ENCODE measurements at places on chromosomes 2 and 18.

- peak; percentile 80 for DNase-seq
These were observed 20.7 kb upstream of the DNAH6 start for GRCh38 chr2:84495539-84496146.

DNA sequence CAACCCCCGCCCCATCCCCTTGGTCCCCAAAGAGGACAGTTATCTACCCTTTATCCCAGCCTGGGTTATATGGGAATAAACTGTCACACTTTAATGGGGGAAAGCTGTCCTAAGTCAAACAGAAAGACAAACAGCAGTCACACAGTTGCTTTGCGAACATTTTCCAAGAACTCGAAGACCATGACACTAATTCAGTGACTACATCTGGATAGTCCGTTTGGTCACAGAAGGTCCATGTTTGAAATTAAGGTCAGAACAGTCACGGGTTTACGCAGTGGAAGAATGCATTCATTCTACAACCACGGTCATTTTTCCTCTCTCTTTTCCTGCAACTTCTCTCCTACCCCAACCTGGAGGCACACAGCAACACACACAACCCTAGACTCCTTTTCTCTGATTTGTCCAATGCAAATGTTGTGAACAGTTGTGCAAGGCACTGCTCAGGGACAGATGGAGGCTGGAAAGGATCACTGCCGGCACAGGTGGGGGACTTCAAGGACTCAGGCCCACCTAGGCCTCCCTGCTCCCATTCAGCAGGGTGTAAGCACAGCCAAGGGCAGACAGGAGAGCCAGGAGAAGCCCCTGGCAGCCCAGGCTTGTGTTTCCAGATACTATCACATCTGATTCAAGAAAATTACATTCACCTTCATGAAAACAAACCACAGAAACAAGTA lies 39.9 kb downstream of the ZNF516 start:
- no peak for DNase-seq

- no peak for DNase-seq
These were observed 19.5 kb upstream of the HNRNPLL start for GRCh38 chr2:38622210-38622609.

DNA sequence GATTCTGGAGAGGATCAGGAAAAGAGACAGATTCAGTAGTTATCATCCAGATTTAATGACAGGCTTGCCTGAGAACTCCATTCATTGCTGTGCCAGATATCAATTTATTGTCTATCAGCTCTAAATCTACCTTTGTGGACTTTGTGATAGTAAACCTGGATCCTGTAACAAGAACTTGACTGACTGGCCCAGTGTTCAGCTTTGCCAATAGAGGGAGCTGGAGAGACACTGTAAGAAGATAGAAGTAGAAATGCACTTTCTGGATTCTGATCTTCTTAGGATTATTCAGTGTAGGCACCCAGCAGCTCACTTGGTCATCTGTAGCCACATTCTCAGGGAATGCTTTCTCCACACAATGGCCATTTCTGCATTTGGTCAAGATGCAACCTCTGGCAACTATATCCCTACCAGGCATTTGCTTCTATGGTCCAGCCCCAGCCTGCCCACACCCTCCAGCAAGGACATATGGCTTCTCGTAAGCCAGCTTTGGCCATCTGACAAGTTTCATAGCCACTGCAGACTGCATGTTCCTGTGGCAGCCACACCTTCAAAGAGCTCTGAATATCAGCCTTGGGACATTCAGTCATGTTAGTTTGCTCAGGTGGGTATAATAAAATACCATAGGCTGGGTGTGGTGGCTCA lies 6.1 kb upstream of the SERPINB8 start:
- peak; percentile 28 for DNase-seq

GRCh38 chr2:173299764-173300163 lies 54.9 kb upstream of the CDCA7 start:
- DNase-seq, result no peak

DNA sequence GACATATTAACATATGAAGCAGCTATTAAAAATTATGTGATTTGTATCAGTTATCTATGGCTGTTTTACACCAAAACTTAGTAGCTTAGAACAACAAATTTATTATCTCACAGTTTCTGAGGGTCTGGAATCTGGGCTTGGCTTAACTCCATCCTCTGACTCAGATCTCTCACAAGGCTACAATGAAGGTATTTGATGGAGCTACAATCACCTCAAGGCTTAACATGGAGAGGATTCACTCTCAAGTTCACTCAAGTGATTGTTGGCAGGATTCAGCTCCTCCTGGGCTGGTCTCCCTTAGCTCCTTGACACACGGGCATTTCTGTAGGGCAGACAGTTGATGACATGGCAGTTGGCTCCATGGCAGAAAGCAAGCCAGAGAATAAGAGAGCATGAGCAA lies 133.0 kb upstream of the SLC14A2 start:
- no peak for DNase-seq

- DNase-seq, result no peak
These were observed 89.2 kb downstream of the LONRF2 start for GRCh38 chr2:100233061-100233460.

DNA sequence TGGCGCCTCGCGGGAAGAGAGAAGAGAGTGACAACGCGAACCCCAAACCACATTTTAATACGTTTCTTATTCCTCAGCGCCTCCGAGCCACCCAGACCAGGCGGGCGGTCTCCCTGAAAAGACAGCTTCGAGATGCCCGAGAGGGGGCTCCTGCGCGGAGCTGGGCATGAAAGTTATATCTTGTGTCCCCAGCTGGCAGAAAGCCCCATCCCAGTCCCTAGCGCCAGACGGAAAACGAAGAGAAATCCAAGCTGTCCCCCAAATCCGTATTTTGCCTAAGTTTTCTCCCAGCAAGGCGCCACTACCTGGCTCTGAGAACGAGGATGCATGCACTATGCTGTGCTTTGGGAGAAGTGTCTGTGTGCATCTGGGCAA lies 797 bp downstream of the NXPH2 start:
- DNase-seq, result no peak

DNA sequence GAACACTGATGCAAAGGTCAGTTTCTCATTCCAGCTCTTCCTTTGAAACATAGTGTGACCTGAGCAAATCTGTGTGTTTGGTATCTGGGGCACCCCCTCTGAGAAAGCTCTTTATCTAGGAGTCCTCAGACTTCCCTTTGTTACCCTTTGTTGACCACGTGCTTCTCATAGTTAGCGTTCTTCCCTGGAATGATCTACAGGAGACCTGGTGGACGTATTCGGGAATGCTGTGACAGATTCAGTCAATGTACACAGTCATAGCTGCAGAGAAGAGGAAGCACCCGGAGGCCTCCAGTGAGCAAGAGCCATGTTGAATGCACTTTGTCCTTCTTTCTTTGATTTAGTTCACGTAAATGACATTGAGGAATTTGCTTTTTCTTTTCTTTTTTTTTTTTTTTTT lies 10.7 kb upstream of the CHMP1B start:
- DNase-seq, result no peak

DNA sequence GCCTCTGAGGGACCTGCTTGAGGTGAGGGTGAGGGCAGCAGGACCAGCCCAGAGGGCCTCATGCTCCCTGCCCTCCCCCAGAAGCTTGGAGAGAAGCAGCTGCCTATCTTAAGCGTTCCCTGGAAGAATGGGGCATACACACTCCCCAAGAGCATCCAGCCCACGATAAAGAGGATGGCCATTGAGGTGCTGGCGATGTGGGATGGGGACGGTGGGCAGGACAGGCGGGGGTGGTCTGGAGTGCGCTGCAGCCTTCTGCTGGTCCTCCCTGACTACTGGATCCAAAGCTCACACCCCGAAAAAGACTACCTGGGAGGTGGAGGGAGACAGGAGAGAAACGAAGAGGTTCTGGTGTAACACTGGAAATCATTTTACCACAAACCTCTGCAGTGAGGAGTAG lies 45.6 kb downstream of the LMAN2L start:
- DNase-seq, result no peak

DNA sequence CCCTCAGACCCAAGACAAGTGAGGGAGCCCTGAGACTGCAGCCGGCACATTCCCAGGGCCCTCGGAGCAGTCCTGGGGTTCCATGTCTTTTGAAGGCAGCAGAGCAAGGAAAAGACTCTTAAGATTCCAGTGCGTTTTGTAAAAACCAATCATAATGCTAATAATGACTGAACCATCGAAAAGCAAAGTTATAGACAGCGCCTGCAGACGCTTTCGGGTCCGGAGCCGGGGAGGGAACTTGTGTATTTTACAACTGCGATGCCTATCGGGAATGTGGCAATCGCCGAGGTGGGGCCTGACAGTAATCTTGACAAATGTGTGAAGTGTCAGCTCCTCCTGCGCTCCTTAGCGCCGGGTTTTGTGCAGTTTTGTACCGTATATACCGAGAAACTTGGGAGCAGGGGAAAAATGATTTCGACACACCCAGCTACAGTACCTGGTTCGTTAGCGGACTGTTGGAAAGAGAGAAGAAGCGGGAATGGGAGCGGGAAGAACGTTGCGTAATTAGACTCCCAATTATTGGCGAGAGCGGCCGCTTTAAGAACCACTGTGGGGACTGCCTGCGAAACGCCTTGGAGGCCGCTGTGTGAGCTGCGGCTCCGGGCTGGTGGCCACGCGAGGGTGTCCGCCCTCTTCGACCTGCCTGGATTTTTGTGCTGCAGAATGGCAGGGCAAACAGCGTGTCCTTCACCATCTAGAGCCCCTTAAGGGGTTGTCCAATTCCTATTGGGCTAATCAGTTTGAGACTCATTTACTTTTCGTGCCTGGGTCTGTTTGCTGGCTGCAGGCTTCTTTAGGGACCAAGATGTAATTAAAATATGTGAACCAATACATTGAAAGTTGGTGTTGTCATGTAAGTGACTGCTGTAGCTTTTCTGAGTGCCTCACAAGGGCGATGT lies 2.4 kb downstream of the EPAS1 start:
- no peak for DNase-seq
